ENCODE measurements at places on chromosomes 6 and 20. TPM values are rescaled to one million over a fixed set of nuclear protein-coding genes. Genes with fewer than 3 reads are reported as not detected.

Gene SCRT2
- not detected for polyA plus RNA-seq

DNA sequence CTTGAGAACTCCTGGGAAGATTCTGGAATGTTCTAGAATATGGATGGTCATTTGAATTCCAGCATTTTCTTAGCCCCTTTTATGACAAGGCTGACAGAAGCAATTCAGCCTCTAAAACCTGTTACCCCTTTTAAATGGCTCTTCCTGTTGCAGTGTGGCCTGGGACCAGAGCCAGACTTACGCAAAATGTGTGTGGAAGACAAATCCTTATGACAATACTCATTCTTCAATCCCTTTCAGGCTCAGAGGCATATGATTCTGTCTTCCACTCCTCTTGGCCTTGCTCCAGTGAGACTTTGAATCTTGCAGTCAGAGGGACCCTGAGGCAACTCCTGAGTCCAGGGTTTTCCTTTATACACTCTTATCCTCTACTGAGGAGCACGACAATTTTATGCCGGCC lies 287.0 kb downstream of the CLIC5 start:
- DNase-seq: no peak

- DNase-seq: no peak
Measured at GRCh38 chr6:156060013-156060412, 604.4 kb upstream of the NOX3 start.

Gene FAM83B
- polyA plus RNA-seq: 0.07 TPM

- no peak for DNase-seq
Measured at GRCh38 chr6:33638556-33638955, 17.4 kb downstream of the ITPR3 start.

Gene GLYATL3
- polyA plus RNA-seq: not detected

Gene APMAP
- 30.3 TPM for polyA plus RNA-seq

Gene GPX5
- polyA plus RNA-seq: not detected

- no peak for DNase-seq
Measured at GRCh38 chr6:65566117-65566516, 140.9 kb downstream of the EYS start.

DNA sequence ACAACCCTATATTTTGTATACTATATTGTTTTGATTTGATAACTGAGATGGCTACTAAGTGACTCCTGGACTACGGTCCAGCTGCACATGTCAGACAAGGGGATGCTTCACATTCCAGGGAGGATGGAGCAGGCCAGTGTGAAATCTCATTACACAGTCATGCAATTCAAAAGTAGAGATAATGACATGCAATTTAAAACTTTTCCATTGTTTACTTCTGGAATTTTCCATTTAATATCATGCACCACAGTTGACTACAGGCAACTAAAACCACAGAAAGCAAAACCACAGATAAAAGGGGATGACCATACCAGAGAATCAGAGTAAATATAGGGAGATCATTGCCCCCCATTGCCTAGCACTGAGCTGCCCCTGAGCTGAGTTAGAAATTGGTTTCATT lies 366.4 kb downstream of the BTBD9 start:
- DNase-seq: no peak

Gene PGBD1
- polyA plus RNA-seq: 0.79 TPM

- peak; percentile 34 for DNase-seq
Measured at GRCh38 chr6:26554697-26555504, 16.7 kb downstream of the HMGN4 start.

- DNase-seq: no peak
Measured at GRCh38 chr20:10260316-10260715, 41.7 kb downstream of the SNAP25 start.

DNA sequence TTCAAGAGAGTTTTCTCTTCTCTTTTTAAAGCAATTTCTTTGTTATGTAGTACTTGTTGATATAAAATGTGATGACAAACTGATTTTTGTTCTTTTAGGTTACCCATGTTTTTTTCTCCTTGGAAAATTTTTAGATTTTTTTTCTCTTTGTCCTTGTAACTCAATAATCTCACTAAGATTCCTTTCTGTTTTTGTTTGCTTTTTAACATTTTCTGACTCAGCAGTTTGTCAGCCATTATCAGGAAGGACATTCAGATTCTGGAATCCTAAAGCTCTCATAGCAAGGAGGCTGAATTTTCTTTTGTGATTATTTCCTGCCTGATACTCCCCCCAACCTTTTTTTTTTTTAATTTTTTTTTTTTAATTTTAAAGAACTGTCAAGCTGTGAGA lies 75.2 kb upstream of the CITED2 start:
- DNase-seq: no peak

DNA sequence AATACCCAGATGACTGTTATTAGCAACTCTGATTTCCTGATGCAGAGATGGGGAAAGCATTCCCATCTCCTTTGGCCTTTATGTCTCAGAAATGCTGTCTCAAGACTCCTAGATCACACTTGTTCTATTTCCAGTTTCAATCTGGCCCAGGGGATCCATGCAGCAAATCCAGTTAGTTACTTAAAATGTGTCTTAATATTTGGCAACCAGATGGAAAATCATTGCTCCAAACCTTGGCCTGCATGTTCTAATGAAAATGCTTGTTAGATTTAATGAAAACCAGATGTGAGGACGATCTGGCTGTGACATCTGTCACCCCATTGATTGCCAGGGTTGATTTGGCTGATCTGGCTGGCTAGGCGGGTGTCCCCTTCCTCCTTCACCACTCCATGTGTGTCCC lies 125.2 kb downstream of the TSHZ2 start:
- no peak for DNase-seq
